Fibroblast of skin of left biceps (primary cell): ENCODE measurements at places on chromosomes 6 and 20.

GRCh38 chr20:32167552-32167951 lies 40.0 kb downstream of the PLAGL2 start:
- DNase-seq: no peak

DNA sequence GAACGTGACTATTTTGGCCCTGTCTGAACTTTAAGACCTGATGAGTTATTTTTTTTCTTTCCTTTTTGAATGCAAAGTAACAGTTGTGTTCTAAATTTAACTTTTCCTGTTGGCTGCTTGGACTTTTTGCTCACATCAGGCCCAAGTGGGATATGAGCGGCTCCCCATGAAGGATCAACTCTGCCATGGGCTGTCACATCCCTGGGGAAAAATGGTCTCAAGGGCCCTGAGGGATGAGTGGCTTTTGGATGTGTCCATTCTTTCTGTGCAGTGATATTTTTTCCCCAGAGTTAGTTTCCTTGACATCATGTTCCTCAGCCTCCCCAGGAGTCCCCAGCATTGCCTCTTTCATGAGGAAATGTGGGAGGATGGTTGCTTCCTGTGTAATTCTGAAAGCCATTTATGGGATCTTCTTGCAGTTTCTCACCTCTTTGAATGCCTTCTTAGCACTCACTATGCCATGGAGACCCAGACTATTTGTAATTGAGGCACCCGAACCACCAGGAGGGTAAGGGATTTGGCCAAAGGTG lies 92.5 kb downstream of the SLC24A3 start:
- no peak for DNase-seq

DNA sequence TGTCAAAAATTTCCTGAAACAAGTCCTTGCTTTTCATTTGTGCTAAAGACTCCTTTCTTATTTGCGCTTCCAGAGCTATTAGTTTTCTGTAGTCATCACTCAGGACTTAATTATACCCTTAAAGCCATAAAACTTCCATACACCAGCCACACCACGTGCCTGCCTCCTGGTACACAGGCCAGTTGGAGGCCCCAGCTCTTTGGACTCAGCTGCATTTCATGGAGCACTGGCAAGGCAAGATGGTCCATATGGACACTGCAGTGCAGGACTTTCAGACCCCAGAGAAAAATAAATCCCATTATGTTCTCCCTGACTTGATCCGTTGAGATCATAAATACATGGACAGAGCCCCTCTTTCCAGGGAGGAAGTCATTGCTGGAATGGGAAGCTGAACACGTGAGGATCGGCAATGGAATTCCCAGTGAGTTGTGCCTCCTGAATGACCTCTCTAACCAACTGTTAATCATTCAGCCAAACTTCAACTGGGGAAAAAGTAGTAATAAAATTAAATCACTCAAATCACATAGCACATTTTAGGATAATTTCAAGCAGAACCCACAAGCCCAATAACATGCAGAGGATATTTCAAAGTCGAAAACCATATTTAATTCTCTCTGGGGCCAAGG lies 173.1 kb downstream of the HACE1 start:
- DNase-seq: no peak

DNA sequence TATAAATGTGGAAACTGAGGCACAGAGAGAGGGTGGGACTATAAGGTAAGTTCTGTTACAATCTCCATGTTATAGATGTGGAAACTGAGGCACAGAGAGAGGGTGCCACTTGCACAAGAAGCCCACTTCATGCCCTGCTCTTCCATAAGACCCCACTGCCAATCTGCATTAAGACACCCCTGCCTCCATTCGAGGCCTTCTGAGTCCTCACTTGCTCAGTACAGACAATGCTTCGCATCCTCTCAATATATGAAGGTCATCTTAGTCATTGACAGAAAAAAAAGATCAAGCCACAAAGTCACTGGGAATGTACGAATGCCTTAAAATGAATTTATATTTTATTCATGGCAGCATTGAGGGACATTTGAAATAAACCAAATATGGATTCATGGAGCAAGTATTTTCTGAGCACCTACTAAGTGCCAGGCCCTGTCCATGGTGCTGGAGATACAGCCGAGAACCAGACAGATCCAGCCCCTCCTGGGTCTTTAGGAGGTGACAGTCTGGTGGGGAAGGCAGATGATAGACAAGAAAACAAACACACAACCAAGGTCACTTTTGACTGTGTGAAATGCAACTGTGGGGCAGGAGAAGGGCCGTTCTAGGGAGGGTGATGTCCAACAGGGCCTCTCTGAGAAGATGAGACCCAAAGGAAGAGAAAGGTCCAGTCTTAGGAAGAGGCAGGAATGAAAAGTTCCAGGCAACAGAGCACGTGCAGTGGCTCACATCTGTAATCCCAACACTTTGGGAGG lies 92.5 kb upstream of the PTPN1 start:
- no peak for DNase-seq

- no peak for DNase-seq
These were observed 50.4 kb upstream of the CTNNBL1 start for GRCh38 chr20:37643400-37643799.

- DNase-seq: peak; percentile 60
These were observed 105.8 kb downstream of the JARID2 start for GRCh38 chr6:15351631-15352030.

- no peak for DNase-seq
These were observed 6.5 kb upstream of the BNIP5 start for GRCh38 chr6:36343109-36343680.

DNA sequence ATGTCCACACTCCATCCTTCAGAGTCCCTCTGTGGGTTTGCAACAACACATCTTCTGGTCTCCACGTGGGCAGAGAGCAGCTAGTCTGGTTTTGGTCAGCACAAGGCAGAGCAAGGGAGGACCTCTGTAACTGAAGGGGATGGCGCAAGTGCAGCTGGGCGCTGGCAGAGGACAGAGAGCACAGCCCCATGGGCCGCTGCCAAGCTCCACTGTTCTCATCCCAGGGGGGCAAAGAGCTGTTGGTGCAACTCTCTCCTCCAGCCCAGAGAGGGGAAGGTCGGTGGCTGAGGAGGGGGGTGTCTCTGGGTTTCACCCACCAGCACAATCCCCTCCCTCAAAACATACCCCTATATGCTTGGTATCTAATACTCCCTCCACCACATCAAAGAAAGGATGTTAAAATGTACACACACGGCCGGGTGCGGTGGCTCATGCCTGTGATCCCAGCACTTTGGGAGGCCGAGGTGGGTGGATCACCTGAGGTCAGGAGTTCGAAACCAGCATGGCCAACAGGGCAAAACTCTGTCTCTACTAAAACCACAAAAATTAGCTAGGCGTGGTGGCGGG lies 9.1 kb downstream of the ATP9A start:
- no peak for DNase-seq
